ENCODE measurements at places on chromosomes 7 and 10.

GRCh38 chr7:100825751-100826513 is 1.4 kb downstream of the EPHB4 start:
- peak; percentile 32 for DNase-seq

- no peak for DNase-seq
These were observed 438.8 kb upstream of the C7orf33 start for GRCh38 chr7:148151778-148152177.

GRCh38 chr7:147861058-147861716 is 729.4 kb upstream of the C7orf33 start:
- DNase-seq, result no peak

DNA sequence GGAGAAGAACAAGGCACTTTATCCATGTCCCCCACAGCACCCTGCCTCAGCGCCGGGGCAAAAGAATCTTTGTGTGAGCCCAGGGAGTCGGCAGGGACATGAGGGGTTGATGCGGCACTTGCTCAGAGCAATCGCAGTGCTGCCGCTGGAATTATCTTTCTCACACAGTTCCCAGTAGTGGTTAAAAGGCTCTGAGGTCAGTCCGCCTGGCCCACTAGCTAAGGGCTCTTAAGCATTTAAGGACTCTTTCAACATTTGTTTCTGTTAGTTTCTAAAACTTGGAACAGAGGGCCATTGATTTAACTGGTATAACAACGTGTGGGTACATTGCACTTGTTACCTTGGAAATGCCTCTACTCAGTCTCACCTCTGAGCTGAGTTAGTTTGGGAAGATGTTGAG is 208.0 kb upstream of the C7orf33 start:
- no peak for DNase-seq

DNA sequence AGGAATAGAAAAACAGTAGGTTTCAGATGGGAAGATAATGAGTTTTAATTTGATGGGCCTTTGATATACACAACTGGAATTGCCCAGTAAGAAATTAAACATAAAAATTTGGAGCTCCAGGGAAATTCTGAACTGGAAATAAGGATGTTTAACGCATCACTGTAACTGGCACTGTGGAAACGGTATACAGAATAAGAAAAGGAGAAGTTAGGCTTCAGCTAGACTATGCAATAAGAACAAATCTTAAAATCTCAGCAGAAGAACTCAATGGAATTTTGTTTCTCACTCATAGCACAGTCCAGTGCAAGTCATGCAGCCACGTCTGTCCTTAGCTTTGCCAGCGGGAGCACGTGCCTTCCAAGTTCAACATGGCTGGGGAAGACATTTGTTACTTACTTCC is 52.9 kb upstream of the FGL2 start:
- no peak for DNase-seq

- peak; percentile 61 for DNase-seq
These were observed 655.6 kb downstream of the LRMDA start for GRCh38 chr10:76086761-76087639.

- no peak for DNase-seq
These were observed 169.0 kb downstream of the SRPK2 start for GRCh38 chr7:105219771-105220160.

DNA sequence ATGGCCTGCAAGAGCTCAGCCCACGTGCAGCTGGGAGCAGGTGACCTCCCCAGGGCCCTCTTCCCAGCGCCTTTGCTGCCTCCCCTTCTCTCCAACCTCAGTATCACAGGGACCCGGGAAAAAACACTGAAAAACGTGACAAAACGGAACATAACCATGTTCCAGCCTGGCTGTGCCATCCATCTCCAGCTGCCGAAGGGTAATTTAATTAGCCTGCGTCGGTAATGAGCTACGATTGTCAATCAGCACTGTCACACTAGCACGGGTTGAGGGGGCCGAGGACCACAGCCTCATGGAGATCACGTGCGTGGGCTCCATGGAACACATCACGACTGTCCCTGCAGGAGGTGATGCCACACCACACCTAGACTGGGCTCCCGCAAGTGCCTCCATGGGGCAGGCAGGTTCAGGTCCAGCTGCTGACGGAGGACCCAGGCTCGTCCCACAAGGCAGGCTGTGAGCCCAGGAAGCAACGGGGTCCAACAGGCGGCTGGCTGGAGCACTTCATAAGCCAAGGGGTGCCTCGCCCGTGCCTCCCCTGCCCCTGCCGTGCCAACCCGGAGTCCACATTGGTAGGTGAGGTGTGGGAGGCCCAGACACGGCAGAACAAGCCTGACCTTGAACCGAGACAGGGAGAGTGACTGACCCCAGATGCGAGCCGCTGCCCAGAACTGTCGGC is 199.5 kb downstream of the ELFN1 start:
- no peak for DNase-seq

- no peak for DNase-seq
These were observed 139.4 kb downstream of the MAD1L1 start for GRCh38 chr7:2093215-2093842.

GRCh38 chr7:12629816-12630512 is 57.5 kb upstream of the ARL4A start:
- no peak for DNase-seq

DNA sequence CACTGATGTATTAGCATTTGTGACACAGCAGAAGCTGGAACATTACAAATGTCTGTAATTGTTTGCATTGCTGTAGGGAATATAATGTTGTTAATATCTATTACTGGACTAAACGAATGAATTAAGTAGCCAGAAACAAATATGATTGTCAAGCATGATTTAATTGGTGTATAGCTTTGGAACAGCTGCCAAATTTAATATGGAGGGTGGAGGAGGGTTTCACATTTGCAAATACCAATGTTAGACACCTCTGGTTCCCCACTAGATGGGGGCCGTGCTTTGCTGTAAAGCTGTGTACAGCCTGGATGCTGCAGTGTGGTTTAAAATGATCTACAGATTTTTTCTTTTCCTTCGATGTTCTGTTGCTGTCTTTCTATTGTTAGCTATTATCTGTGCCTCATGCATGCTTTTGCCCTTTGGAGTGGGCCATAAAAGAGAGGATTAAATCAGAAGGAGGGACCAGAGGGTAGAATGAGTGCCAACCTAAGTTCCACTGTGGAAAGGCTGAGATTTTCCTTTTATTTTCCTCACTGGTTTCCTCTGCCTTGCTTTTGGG is 23.1 kb downstream of the DNAJB9 start:
- no peak for DNase-seq

Data from iPS-NIHi11 (cell line).